HCT116 (cell line): ENCODE measurements at places on chromosomes 4 and X. TPM values are rescaled to one million over a fixed set of nuclear protein-coding genes. Genes with fewer than 3 reads are reported as not detected.
A peak's percentile ranks its signal among the peaks of the same experiment; 100 is the strongest.

Gene LINC00632
- 0.15 TPM for total RNA-seq

DNA sequence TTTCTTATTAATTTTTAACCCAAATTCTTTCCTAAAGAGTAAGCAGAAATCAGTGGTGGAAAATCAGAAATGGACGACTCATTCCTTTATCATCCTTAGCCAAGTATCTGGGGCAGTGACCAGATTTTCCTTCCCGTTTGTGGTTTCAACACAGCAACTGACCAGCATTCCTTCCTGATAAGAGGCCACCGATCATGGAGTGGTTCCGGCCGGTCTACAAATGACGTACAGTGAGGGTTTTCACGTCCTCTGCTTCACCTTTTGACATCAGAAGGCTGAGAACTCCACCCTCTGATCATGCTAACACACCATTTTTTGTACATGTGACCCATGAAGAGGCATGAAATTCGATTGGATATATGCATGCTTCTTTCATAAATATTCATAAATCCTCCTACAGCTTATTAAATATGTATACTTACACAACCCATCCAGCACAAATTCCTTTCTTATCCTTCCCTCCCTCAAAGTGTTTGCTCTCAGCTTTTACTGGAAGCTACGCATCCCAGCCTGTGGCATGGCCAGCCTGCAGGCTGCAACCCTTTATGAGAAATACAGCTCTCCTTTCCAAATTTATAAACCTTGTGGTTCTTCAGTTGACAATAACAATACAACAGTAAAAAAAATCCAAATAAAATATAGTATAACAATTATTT lies 173.0 kb upstream of the CASK start:
- H3K27me3 ChIP-seq: no peaks in the 10 kb centered on the region
- H3K36me3 ChIP-seq: no peaks in the 10 kb centered on the region
- peaks cover 9% of the 10 kb centered on the region; the same call in 1 of the 2 replicates for H3K4me1 ChIP-seq
- DNase-seq: peak; percentile 2
- no peak overlapping the region for H3K27ac ChIP-seq

DNA sequence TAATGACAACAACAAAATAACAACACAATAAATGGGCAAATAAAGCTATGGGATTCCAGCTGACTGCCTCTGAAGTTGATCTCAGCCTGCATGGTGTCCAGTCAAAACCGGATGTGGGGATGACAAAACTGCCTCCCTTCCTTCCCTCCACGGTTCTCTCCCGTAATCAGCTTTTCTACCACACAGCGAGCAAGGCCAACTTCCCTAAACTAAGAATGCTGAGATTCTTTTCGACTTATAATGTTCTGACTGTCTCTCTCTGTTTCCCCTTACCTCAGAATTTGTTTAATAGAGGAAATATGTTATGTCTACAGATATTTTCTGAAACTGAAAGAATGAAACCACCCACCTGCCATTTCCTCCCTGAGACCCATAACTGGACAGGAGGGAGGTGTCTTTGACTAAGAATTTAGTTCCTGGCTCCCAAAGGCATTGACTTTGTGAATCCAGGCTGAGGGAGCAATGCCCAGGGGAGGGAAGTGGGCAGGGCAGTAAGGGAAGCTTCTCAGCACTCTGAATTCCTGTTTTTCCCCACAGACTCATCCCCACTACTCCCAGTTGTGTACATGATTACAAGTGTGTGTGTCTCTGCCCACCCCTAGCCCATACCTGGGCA lies 1.0 kb upstream of the TLR1 start:
- no peaks in the 10 kb centered on the region; the same call in 1 of the 2 replicates for H3K4me1 ChIP-seq

GRCh38 chr4:184103527-184104264 lies 114.0 kb downstream of the ENPP6 start:
- no peak overlapping the region for H3K4me3 ChIP-seq
- no peaks in the 10 kb centered on the region for H3K4me1 ChIP-seq
- no peak for DNase-seq
- H3K27ac ChIP-seq: no peak overlapping the region

DNA sequence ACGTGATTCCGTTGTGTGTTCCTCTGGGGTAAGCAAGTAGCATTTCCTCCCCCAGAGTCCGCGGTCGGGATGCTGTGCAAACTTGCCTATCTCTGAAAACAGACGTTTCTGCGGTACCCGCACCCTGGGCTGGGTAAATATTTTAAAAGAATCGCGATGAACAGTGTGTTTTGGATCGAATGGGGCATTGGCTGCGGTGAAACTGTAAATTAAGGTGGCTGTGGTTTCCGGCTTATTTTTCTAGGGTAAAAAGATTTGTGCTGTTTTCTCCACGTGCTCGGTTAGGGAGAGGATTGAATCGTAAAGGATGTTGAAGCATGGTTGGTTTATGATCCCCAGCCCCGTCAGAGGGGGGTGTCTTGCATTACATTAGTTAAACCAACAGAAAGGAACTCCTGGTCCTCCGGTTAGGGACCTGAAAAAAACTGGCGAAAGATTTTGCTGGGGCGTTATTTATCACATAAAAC lies 1.2 kb downstream of the HHIP start:
- no peaks in the 10 kb centered on the region for H3K4me1 ChIP-seq
- H3K27me3 ChIP-seq: no peaks in the 10 kb centered on the region
- no peak for DNase-seq
- H3K36me3 ChIP-seq: no peaks in the 10 kb centered on the region

Gene SSX1
- total RNA-seq: not detected
